ENCODE measurements at places on chromosomes 3 and 15.

GRCh38 chr3:69439643-69440270 lies 53.9 kb upstream of the FRMD4B start:
- no peak for DNase-seq

- no peak for DNase-seq
Observed at GRCh38 chr15:80211976-80212375, 40.0 kb downstream of the CTXND1 start.

GRCh38 chr3:132209855-132210254 lies 107.4 kb upstream of the ACP3 start:
- no peak for DNase-seq

- DNase-seq, result no peak
Observed at GRCh38 chr3:164832216-164832615, 246.1 kb downstream of the SI start.

DNA sequence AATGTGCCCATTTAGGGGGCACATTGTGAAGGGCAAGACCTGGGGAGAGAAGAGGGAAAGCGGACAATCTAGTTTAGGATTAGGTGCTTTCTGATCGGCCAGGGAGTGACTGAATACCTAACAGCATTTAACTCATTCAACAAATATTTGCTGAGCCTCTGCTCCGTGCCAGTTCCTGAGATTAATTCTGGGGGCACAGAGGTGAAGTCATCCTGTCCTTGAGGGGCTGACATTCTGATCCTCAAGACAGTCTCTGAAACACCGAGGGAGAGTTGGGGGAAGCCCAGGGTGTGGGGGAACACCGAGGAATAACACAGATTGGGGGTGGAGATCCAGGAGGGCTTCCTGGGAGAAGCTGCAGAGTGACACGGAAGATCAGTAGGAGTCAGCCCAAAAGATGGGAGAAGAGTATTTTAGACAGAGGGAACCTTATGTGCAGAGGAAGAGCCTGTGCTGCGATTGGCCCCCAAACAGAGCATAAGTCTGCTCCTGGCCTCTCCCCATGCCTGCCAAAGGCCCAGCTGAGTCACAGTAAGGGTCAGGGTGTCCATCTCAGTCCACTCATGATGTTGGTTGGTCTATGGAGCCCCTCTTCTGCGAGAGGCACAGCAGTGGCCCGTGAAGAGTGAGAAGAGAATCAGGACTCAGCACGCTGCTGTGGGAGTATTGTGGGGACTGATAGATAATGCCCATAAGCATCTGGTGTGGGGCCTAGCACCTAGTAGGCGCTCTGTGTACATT lies 60.2 kb downstream of the AMOTL2 start:
- no peak for DNase-seq

GRCh38 chr15:44300572-44300971 lies 12.1 kb downstream of the GOLM2 start:
- DNase-seq, result no peak
